Fibroblast of pulmonary artery (primary cell): ENCODE measurements at places on chromosomes 2 and 18.

DNA sequence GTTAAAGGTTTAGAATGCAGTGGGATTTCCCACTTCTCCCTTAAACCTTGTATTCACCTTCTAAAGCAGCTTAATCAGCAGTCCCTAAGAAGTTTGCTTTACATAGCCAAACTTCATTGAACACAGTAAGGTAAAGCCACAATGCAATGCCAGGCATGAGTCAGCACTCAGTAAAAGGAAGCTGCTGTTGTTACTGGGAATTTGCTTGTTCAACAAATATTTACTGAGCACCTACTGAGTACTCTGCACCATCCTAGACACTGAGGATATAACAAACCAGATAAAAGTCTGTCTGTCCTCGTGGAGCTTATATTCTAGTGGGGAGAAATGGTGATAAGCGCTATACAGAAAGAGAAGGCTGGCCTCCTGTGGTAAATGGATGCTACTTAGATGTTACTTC, 162.7 kb downstream of the PKP4 start:
- DNase-seq, result peak; percentile 64

DNA sequence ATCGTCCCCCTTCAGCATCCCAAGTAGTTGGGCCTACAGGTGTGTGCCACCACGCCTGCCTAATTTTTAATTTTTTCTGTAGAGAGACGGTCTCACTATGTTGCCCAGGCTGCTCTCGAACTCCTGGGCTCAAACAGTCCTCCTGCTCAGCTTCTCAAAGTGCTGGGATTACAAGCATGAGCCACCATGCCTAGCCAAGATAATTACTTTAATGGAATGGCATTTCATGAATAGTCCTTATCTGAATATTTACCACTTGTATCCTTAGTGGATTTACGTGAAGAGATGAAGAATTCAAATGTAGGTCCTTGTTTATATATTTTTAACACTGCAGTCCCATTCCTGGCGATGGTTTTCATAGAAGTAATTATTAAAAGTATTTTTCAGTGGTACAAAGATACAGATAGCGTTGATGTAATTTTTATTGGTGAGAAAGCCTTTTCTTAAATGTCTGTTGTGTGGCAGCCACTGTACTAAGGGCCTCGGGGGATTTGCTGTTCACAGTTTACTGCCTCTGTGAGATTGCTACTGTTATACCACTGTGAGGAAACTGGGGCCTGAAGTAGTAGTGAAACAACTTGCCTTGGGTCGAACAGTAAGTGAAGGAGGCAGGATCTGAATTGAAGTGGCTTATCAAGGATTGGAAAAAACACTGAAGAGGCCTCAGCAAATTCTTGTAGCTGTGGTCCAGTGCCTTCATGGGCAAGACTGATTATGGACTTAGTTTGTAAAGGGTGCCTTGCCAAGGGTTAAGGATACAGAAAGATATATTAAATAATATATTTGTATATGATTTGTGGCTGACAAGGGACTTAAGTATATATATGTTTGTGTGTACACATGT, 151.2 kb downstream of the PRPF40A start:
- no peak for DNase-seq

GRCh38 chr2:109365131-109365530, 236.1 kb downstream of the SH3RF3 start:
- DNase-seq, result no peak

- DNase-seq, result no peak
Measured at GRCh38 chr18:67363694-67364093, 152.8 kb downstream of the DSEL start.

GRCh38 chr2:182426082-182426917, 536 bp downstream of the PDE1A start:
- DNase-seq, result peak; percentile 74

DNA sequence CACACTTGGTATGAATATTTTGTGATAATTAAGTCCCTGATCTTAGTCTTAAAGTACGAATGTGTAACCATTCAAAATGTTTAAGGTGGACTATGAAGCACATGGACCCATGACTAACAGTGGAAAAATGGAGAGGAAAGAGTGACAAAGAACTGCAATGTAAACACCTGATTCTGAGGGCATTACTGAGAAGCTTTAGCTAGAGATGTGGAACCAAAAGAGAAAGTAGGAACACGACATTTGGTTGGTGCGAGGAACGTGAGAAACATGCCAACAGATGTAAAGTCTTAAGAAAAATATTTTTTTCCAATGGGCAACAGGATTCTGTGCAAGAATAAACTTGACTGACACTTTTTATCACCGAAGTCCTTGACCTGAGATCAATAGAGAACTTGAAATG, 1618.6 kb downstream of the DPP10 start:
- DNase-seq, result no peak

GRCh38 chr2:173654896-173655265, 300.2 kb downstream of the CDCA7 start:
- no peak for DNase-seq

GRCh38 chr18:73750052-73750451, 397.6 kb downstream of the FBXO15 start:
- DNase-seq, result no peak

- peak; percentile 77 for DNase-seq
Measured at GRCh38 chr2:61620244-61621159, 82.3 kb upstream of the XPO1 start.

DNA sequence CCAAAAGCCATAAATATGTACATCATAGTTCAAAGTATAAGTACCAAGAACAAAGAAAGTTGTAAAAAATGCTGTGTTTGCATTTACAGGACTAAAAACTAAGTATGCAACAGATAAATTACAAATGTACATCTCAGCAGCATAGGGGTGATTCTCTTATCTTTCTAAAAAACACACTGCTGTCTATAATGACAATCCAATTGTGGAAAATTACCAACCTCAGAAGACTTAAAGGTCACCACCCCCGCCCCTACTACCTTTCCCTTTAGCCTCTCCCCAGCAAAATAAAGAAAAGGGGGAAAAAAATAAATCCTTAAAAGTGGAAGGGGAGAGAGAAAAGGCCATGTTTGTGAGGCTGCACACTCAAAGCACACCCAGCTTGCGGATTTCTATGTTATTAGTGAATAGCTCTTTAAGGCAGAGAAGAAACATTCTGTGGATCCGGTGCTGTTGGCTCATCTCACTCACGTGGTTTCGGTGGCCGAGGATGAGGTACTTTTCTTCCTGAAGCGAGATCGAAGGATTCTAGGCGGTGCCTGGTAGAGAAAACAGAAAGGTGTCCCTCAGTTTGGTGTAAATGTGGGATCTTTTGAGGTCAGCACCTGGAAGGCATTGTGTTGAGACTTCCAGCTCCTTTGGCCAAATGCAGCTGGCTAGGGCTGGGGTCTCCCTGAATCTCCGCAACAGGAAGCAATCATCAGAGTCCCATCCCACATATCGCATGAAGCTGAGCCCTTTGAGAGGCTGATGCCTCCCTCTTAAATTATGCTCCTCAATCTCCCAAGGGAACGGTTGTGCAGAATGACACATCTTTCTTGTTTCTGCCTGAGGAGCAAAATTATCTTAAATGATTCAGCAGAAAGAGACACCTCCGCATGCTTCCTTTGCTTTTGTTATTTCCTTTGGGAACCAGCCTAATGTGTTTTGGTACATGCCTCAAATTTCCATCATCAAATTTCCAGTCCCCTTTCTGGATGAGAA, 17.6 kb downstream of the MRPL35 start:
- peak; percentile 49 for DNase-seq

- peak; percentile 79 for DNase-seq
Measured at GRCh38 chr18:3688690-3689089, 238.7 kb downstream of the TGIF1 start.

- DNase-seq, result no peak
Measured at GRCh38 chr2:73981081-73982001, 3.4 kb upstream of the TET3 start.

- peak; percentile 72 for DNase-seq
Measured at GRCh38 chr2:203802342-203803052, 65.1 kb upstream of the CTLA4 start.

- DNase-seq, result no peak
Measured at GRCh38 chr2:160132761-160133160, 67.3 kb downstream of the ITGB6 start.

GRCh38 chr18:75257605-75258004, 47.0 kb downstream of the TSHZ1 start:
- no peak for DNase-seq

DNA sequence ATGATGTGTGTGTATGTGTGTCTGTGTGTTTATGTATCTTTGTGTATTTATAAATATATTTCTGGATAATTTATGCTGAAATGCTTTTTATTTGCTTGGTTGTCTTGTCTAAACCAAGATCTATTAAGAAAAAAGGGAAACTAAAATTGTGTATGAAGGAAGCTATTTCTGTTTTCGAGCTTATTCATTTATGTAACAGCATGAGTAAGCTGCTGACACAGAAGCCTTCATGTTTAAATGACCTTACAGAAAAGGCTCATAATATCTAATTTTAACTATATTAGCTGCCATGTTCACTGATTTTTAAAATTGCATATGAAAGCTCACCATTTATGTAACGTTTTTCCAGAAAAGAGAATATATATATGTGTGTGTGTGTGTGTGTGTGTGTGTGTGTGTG, 392.8 kb downstream of the PTH2R start:
- no peak for DNase-seq

GRCh38 chr18:10863026-10863425, 286.3 kb downstream of the PIEZO2 start:
- peak; percentile 68 for DNase-seq
